ENCODE measurements at places on chromosomes 5 and 9.

DNA sequence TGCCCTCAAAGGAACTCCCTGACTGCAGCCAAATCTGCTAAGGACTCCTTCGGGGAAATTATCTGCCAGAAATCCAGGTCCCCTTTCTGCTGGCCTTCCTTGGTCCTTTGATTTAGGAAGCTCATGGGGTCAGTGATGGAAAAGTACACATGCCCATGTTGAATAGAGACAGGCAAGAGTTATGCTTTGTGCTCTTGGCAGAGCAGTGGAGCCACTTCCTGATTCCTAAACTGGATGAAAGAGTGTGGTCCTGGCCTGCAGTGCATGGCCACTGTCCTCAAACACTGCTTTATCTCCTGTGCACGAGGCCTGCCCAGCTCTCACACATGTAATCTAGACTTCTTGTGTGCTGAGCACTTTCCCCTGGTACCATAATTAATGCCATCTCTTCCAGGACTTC, 2.0 kb upstream of the EBF1 start:
- DNase-seq: no peak

GRCh38 chr9:97284798-97285197, 22.7 kb upstream of the CCDC180 start:
- no peak for DNase-seq

GRCh38 chr9:122032346-122032745, 60.8 kb downstream of the TTLL11 start:
- no peak for DNase-seq

GRCh38 chr9:33270146-33270545, 5.3 kb downstream of the CHMP5 start:
- no peak for DNase-seq

- DNase-seq: peak; percentile 20
Measured at GRCh38 chr5:153938191-153938842, 100.4 kb downstream of the FAM114A2 start.

DNA sequence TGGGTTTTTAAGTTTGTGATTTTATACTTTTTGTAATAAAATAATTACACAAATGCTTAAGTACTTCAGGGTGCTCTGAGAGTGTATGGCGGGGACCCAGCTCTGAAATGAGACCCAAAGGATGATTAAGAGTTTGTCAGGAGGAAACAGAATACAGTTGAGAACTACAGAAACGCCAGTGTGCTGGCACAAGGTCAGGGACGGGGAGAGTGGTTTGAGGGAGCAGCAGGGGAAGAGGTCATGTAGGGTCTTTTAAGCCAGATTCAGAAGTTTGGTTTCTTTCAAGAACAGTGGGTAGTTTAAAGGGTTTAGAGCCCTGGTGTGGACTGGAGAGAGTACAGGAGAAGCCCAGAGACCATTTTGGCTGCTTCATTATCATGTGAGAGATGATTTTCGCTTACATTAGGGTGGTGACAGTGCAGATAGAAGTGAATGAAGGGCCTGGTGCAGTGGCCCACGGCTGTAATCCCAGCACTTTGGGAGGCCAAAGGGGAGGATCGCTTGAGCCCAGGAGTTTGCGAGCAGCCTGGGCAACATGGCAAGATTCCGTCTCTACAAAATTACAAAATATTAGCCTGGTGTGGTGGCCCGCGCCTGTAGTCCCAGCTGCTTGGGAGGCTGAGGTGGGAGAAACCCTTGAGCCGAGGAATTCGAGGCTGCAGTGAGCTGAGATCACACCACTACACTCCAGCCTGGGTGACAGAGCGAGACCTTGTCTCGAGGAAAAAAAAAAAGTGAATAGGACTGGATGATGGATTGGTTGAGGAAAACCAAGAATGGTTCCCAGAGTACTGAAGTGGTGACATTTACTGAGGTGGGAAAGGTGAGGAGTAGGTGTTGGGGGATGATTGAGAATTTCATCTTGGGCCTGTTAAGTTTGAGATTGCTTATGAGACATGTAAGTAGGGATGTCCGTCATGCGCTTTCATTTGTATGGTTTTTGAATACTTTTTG, 1.4 kb upstream of the ETF1 start:
- peak; percentile 20 for DNase-seq

DNA sequence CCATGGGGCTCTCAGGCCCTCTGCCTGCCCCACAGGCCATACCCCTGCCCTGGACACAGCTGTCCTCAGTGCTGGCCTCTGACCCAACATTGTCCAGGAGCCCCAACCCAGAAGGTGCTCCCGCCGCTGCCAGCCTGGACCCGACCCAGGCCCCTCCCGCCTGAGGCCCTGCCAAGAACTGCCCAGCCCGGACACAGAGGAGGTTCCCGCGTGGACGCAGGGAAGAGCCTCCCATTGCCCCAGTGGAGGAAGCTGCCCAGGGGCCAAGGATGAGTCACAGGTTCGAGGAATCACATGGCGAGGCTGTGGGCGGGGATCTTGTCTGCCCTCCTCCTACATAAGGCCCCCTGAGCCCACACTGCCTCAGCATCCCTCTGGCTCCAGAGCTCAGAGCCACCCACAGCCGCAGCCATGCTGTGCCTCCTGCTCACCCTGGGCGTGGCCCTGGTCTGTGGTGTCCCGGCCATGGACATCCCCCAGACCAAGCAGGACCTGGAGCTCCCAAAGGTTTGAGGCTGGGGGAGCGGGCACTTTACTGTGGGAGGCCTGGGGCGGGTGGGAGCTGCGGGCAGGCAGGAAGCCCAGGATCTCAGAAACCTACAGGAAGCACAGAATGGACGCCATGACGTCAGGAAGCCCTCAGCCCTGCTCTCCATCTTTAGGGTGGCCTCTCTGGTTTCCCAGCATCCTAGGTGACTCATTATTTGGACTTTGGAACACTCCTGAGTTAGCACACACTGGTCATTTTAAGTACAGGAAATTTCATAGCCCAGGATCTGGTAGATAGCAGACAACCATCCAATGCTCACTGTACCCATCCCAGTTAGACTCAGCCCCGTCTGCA, at the start of gene PAEP:
TSS of gene PAEP (plus strand) at position 366 of the 844 bp plus-strand sequence.
- no peak for DNase-seq

- DNase-seq: peak; percentile 65
Measured at GRCh38 chr5:73464016-73464745, 15.6 kb upstream of the FOXD1 start.

DNA sequence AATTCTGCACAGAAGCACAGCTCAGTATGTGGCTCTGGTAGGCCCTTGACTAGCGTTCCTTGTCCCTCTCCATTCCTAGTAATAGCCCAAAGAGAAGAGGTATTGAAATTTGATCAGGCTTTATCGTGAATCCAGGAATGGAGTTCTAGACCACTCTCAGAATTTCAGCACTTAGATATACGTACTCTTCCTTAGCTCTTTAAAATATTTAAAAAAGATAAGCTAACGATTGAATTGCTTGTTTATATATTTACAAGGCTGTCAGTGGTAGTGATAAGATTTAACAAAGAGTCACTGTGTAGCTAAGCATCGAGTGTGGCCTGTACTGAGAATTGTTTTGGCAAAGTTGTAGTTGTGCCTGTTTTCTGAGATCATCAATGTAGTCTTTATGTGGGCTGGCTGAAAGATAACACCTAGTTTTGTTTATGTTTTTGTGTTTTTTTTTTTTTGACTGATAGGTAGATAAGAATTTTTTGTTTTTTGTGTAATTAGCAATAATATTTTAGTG, 2.5 kb downstream of the KIAA1958 start:
- DNase-seq: no peak

DNA sequence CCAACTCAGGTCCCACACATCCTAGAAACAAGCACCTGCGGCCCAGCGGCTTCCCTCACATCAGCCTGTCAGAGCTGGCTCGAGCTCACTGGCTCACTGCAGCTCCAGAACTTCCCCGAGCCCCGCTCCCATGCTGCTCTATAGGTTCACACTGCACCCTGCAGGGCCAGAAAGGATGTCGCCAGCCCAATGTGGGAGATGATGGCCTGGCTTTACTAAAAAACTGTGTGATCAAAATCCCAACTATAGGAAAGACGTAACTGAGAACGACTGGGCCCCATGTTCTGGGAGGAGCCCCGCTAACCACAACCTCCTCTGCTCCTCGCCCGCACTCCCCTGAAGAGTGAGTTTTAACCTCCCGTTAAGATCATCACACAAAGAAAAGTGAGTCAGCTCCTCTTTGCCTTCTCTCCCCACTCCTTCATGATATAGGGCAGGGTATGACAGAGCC, 4.6 kb downstream of the SURF4 start:
- DNase-seq: no peak

DNA sequence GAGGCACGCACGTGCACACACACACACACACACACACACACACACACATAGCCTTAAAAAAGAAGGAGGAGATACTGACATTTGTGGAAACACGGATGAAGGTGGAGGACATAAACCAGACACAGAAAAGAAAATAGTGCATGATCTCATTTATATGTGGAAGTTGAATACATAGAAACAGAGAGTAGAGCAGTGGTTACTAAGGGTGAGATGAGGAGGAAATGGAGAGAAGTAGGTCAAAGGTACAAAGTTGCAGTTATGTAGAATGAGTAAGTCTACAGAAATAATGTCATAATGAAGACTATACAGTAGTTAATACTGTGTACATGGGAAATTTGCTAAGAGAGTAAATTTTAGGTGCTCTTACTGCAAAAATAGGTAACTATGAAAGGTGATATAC, 412.2 kb upstream of the CDH9 start:
- DNase-seq: no peak

DNA sequence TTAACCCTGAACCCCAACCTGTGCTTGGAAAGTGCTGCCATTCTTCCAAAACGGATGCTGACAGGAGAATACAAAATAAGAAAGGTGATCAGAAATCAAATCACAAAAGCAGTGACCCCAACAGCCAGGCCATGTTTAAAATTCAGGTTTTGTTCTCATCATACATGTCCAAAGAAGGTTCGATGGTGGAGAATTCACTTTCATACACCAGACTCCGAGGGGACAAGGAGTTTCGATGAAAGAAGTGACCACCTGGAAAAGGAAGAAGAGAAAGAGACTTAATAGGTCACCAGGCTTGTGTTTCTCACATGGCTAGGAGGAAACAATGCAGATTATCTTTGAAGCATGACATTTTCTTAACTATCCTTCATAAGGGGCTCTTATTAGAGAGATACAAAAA, 12.5 kb upstream of the TBC1D9B start:
- DNase-seq: no peak

DNA sequence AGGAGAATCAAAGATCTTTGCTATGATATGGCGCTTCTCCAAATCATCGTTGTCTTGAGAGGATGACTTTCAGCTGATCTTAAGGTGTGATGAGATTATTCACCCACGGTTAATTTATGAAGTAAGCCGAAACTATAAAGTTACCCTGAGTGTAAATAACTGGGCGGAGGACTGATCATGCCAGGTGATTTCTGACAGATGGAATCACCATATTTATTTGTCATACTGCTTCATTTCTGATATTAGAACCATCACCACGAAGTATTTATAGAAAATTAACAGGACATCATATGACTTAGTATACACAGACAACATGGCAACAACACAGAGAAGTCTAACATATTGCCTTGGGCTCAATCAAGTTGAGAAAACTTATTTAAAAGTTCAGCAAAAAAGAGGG, 601.9 kb downstream of the RAB3C start:
- no peak for DNase-seq

DNA sequence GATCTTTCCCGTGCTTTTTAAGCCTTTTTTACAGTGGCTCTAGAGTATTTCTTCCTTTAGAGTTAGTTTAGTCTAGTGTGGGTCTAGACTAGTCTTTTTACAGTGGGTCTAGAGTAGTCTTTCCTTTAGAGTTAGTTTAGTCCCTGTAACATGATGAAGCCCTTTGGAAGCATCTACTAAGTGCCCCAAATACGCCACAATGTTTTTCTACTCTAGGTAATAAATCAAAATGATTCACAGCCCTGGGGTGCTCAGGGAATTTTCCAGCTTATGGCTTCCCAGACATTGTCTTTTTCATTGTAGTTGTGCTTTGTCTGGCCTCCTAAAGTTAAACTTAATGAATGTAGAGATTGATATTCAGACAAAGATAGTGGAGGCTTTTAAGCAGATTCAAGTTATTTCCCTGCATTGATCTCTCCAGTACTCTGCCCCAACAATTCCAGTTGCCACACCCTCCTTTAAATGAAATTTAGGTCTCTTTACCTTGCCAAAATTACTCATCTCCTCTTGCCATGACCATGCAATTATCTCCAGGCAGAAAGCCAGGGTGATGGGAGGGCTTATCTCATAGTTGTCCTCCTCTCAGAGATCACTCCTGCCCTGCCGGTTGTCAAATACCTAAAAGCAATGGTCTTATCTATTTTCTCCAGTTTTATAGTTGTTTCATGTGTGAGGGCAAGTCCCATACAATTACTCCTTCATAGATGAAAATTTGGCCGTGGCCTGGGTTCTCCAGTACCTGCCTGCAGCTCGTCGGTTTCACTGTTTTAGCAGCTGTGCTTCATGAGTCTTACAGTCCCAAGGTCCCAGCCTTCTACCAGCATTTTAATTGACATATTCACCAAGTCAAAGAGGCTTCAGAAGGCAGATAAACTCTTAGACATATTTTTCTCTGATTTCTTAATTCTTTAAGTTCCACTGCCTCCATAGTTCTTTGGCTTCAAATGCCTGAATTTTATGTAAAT, 794.0 kb upstream of the COX7C start:
- DNase-seq: no peak

- DNase-seq: no peak
Measured at GRCh38 chr5:54720341-54720740, 202.8 kb downstream of the SNX18 start.

DNA sequence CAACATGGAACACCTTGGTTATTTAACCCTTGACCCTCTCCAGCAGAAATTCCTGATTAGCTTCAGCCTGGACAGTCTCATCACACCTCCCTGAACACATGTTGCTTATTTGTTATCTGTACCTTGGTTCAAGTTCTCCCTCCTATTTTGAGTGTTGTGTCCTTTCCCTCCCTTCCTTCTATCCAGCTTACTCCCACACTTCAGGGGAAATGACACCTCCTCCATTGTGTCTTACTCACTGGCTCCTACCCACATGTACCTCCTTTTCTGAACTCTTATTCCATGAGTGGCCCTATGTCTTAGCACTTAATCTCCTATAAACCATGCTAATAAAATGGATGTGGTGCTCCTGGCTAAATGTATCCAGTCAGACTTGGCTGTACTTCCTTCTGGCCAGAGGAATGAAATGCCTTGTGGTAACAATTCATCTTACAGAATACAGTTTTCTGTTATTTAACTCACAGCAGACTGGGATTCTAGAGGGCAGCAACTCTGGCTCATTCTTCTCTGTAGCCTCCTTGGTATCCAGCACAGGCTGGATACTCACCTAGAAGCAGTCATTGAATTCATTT, 11.2 kb downstream of the LIX1 start:
- peak; percentile 67 for DNase-seq

DNA sequence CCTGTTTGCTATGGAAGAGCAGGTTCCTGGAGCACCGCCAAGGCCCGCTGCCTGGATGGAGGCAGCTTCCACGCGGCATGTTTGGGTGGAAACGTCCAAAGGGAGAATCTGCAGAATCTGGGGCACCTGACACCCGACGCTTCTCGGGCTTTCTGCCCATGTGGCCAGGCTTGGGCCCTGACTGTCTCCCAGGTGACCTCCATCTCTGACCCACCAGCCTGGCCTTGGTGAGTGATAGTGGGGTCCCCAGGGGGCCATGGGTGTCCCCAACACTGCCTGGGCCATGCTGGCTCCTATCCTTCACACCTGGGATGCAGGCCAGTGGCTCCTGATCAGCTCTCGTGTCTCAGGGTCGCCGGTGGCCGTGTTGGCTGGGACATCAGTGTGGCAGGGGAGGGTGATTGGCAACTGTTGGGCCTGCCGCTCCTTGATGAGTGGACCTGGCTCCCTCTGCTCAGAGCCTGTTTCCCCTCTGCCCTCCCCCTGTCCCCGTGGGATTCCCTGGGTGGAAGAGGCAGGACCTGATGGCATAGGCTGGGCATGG, 34.0 kb downstream of the GLT6D1 start:
- DNase-seq: no peak

Data from AG09309 (cell line).